Tibial nerve (tissue), 4 donors: ENCODE measurements at places on chromosomes 6 and 20.

GRCh38 chr20:33893314-33893713, 82.2 kb downstream of the CHMP4B start:
- no peak for DNase-seq

GRCh38 chr6:7157752-7158616, 50.2 kb downstream of the RREB1 start:
- DNase-seq: no peak

DNA sequence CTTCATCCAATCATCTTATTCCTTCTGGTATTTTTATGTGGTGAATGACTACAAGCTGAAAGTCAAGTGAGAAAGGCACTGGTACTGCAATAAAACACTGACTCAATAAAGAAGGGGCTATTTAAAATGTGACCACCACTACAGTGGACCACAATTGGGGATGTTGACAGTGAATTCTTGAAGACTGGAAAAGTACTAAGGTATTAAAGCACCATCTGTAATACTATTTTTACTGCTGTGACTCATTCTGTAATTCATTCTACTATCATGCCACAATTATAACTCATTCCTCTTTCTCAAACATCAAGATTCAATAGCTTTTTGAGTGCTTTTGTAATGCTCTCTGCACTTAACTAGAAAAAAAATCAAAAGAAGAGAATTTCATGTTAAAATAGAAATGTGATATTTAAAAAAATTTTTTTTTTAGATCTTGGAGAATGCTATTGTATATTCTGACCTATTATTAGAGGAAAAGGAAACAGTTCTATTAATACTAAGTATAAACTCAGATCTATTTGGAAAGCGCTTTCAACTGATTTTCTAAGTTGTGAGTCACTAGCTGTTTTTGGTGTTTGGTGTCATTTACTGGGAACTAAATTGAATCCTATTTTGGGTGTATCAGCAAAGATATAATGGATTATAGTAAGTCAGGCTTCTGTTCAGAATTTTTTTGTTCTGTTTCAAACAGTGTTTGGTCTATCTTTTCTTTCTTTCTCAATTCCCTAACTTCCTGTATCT, 104.7 kb upstream of the TMEM170B start:
- no peak for DNase-seq

DNA sequence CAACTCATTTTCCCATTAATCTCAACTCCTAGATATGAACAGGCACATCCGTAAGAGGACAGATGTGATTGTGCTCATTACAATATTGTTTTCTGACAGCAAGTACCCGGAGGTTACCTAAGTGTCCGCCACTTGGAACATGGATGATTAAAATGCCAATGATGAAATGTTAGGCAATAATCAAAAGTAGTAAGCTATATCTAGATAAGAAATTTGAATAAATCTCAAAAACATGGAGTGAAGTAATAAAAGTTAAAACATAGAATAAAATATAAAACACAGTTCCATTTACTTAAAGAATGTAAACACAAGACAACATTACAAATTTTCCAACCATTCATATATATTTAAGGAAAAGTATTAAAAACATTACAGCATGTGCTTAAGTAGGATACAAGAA, 59.2 kb upstream of the LY86 start:
- DNase-seq: no peak

DNA sequence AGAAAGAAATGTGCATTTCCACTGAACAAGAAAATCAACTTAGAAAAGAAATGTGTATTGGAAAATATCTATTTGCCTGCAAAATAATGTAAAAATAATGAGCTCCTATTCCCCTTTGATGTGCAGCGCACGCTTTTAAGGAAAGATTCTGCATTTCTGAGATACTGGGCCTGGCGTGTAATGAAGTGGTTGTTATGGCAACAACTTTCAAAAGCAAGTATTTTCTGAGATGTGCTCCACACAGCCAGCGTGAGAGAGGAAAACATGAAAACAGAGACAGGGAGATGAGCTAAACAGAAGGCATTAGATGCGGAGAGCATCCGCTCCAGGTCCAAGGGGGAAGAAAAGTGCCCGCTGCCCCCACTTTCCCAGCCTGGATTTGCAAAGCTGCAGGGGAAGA, 39.1 kb upstream of the GTSF1L start:
- no peak for DNase-seq

DNA sequence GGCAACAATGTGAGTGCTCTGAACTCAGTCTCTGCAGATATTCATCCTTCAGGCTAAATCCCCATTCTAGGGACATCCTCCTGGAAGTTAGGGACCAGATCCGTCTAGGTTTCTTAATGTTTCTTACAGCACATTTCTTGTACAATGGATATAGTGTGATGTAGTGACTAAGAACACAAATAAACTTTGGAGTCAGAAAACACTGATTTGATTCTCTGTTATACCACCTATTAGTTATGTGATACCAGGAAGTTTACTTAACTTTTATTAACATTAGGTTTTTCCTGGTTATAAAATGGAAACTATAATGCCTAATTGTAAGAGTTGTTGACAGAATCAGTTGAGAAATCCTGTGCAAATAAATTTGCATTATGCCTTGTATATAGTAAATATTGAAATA, 57.6 kb upstream of the KCNQ5 start:
- no peak for DNase-seq

GRCh38 chr6:3350252-3350796, 91.6 kb downstream of the PSMG4 start:
- no peak for DNase-seq

- no peak for DNase-seq
Observed at GRCh38 chr6:156809034-156809433, 31.9 kb downstream of the ARID1B start.

GRCh38 chr6:13615792-13616120, 621 bp downstream of the NOL7 start:
- peak; percentile 36 for DNase-seq

DNA sequence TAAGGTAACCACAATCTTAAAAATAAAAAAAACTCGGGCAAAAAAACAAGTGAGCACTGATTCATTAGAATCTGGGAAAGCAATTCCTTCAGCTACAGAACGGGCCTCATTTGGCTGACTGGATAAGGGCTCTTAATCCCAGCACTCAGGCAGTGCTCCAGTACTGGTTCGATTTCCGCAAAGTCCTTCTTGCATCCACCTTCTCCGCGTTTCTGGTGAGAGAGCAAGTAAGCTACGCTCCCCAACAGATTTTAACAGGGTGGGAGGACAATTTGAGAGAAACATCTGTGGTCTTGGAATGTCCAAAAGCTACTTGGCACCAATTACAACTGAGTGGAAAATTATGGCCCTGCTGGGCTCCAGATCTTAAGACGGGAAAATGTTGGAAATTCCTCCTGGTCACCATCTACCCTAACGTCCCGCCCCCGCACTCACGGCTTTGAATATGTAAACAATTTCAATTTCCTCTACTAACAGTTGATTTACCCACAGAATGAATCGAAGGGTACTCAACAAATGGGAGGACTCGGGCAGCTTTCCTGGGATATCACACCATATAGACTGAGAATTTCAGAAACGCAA, 18.1 kb upstream of the ZSCAN9 start:
- no peak for DNase-seq

GRCh38 chr20:35839904-35840303, 68.1 kb downstream of the PHF20 start:
- no peak for DNase-seq

DNA sequence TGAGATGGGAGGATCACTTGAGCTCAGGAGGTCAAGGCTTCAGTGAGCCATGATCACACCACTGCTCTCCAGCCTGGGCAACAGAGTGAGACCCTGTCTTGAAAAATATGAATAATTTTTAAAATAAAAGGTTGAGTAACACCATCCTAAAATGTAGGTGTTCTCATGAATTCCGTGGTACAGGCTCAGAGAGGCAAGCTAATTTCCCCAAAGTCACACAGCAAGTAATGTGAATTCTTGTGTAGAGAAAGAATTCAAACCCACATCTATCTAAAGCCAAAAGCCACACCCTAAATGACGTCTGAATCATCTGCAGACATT, 80.5 kb downstream of the ZNF217 start:
- DNase-seq: no peak

GRCh38 chr20:42572320-42573016, 617.2 kb downstream of the PTPRT start:
- no peak for DNase-seq

DNA sequence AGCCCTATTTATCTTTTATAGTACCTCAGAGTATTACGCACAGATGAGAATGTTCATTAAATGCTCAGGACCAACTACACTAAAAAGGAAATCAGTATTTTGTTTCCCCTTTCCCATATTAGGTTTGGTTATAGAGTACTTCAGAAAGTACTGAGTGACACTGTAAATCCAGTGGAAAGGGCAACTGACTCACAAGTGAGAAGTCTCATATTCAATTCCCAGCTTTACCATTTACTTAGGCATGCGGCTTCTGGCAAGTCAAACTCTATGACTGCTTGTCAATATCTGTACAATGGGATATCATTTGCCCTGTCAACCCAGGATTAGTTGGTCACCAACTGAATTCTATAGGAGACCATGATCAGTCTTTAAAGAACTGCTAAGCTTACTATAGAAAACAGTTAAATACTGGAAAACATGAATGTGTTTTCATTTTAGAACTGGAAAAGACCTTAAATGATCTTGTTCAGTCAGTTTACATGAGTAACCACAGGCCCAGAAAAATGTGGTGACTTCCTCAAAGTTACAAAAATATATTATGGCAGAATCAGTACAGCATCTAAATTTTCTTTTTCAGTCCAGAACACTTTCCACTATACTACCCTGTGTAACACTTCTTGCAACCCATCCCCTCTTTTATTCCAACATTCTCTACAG, 3.6 kb downstream of the MAP3K7 start:
- DNase-seq: no peak

GRCh38 chr6:169619650-169620049, 82.2 kb downstream of the WDR27 start:
- no peak for DNase-seq

DNA sequence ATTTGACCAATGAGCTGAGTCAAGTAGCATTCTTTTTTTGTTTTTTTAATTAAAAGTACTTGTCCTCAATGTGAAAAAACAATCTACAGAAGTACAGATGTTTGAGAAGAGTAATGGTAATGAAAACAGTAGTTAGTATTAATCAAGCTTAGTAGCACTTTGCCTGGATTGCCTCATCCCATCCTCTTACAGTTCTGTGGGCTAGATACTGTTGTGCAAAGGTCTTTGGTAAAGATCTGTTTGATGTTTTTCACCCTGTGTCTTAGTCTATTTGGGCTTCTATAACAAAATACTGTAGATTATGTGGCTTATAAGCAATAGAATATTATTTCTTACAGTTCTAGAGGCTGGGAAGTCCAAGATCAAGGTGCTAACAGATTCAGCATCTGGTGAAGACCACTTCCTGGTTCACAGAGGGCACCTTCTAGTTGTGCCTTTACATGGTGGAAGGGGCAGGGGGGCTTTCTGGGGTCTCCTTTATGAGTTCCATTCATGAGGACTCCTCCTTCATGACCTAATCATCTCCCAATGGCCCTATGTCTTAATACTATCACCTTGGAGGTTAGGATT, 84.3 kb downstream of the SHLD1 start:
- no peak for DNase-seq

DNA sequence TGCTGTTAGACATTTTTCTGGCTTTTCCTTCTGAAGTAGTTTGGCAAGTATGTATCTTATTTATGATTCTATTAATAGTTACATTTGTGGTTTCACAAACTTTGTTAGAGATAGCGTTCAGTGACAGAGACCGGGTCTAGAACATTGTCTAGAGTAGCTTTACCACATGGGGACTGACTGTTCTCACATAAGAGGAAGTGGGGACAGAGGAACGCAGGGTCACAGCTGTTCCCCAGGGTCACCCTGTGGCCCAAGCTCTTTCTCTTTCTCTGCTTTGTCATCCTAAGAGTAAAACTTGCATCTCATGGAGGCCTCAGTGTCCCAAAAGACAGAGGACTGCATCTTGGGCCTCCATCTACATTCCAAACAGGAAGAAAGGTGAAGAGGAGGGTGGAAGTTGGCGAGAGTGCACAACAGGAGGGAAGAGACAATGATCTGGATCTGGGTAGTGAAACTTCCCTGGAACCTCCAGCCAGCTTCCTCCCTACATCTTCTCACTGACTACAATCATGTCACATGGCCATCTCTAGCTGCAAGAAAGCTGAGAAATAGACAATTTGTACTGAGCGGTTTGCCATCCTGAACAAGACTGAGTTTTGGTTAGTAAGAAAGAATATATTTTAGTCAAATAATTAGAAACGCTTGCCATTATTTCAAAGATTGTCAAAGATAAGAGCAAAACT, 645.8 kb upstream of the ARID1B start:
- no peak for DNase-seq

DNA sequence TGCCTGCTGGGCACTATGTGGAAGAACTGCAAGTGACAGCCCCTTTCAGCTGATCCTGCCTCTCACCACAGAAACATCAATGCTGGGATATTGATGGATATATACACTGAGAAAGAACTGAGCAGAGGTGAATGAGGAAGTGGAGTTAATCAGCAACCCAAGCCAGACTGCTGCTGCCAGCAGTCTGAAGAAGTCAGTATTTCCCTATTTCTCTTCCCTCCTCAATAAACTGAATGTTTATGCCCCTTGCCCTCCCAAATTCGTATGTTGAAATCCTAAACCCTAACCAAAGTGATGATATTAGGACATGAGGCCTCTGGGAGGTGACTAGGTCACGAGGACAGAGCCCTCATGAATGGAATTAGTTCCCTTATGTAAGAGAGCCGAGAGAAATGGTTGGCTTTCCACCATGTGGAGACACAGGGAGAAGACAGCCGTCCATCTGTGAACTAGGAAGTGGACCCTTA, 76.3 kb downstream of the CDK19 start:
- DNase-seq: peak; percentile 48

DNA sequence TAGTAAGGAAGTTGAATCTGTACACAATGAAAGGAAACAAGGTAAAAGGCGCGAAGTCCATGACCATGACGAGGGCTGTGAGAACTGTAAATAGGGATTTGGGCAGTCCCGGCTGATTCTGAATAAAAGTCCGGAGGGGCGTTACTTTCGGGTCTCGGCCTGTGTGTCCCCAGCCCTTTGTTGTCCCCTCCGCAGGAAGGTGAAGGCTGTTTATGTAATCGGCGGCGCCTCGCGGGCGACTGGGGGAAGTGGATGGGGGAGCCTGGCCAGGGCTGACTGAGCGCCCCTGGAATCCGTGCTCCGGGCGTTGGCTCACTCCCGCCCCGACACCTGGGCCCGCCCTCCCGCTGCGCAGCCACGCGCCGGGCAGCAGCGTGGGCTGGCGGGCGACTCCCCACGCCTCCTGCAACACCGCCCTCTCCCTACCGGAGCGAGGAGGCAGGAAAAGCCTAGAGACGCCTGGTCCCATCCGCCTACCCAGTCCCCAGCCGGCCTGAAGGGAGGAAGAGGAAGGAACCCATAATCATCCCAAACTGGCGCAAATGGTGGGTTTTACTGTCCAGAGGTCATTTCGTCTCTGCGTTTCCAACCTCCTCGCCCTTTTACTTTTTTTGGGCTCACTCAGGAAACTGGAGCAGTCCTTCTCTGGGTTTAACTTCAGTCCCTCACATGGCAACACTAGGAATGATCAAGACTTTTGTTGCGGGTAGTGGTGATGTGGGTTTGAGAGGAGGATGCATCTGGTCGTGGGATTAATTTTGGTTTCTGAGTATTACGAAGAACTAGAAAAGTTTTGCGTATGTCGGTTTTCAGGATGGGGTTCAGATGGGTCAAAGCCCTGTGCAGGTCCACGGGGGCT, 12.1 kb downstream of the TRIM31 start:
- no peak for DNase-seq

GRCh38 chr6:74656453-74656852, 549.4 kb downstream of the COL12A1 start:
- no peak for DNase-seq
